ENCODE measurements at places on chromosomes 12 and 14.

- no peak for DNase-seq
Measured at GRCh38 chr12:119060847-119061796, 79.8 kb downstream of the SRRM4 start.

DNA sequence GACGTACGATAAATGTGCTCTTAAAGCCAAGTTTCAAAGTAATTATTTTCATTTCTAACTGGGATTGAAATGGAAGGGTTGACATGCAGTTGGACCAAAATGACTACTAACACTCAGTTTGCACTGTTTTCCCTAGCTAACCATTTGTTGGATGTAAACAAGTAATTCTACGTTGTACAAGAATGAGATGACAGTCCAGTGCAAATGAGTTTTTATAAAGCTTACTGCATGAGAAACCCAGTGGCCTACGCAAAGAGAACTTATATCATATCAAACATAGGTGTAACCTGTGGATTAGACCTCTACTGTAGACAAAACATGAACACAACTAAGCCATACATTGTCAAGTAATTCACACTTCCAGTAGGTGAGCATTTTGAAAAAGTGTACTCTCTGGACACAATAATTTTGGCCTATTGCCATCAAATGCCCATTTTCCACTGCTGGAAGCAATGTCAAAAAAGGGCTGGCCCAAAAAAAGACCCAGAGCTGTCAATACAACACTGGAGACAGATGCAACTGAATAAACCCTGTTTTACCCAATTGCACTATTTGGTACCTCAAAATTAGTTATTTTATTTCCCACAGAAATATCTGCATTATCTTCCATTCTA is 12.8 kb downstream of the SLC38A2 start:
- DNase-seq: no peak

DNA sequence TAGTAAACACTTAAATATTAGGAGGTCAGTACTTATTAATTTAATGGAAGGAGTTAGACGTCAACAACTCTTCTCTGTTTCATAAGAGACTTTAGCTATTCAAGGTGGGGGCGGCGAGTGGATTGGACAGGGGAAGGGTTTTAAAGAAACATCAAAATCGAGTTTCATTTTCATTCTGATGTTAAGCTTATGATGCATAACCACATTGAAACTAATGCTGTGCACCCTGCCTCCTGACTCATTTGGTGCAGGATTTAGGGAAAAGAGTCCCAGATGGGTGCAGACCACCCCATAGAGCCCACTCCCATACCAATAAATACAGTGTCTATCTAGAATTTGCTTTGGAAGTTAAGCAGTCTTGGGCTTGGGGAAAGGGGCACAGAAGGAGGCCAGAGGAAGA is 7.4 kb downstream of the ZBTB39 start:
- DNase-seq: no peak

DNA sequence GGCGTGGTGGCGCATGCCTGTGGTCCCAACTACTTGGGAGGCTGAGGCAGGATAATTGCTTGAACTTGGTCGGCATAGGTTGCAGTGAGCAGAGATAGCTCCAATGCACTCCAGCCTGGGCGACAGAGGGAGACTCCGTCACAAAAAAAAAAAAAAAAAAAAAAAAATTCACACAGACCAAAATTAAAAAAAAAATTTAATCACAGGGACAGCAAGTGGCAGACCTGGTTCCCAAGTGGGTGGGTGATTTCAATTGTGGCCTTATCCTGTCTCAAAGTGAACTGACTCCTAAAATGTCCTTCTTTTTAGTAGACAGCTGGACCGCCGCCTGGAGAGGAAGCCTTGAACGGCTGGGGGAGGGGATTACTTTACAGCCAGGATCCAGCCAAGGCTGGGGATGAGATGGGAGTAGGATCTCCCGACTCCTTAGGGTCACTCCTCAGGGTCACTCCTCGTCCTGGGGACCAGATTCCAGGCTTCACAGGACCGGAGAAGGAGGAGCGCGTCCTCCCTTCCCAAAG is 1.5 kb upstream of the KCNH3 start:
- DNase-seq: no peak

DNA sequence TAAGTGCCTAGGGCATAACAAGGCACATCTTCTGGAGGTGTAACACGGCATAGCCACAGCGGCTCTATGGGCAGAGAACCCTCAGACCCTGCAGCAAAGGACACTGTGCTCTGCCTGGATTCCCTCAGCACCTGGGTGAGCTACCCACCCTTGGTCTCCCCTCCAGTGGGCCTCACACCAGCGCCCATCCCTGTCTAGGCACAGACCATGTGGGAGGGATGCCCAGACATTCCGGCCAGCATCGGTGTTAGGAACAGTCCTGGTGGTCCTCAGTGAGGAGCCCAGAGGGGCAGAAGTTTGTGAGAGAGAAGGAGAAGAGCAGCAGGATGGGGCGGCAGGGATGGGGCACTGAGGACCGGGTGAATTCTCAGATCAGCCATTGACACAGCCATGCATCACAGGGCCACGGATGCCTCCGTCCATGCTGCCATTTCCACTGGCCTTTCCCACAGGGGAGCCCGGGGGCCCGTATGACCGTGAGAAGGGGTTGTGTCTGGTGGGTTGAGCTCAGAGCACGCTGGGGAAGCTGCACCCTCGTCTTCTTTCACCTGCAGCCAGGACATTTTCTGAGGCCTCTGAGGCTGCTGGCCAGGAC is 282.7 kb upstream of the SFSWAP start:
- no peak for DNase-seq

GRCh38 chr14:93967637-93968250 is 8.6 kb downstream of the ASB2 start:
- DNase-seq: no peak

- DNase-seq: no peak
Measured at GRCh38 chr14:105144666-105145380, 23.8 kb downstream of the JAG2 start.

DNA sequence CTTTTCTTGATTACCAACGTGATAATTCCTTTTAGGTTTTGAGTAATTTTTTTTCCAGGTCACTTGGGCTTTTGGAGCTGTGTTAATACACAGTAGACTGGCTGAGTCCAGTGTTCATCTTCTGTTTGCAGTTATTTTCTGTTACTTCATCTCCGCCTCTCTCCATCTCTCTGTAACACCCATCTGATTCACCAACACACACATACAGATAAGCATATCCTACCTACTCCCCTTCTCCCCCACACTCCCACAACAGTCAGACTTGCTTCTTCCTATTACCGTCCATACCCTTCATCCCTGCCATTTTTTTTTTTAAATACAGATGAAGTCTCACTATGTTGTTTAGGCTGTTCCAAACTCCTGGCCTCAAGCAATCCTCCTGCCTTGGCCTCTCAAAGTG is 72.7 kb upstream of the MANSC4 start:
- no peak for DNase-seq

DNA sequence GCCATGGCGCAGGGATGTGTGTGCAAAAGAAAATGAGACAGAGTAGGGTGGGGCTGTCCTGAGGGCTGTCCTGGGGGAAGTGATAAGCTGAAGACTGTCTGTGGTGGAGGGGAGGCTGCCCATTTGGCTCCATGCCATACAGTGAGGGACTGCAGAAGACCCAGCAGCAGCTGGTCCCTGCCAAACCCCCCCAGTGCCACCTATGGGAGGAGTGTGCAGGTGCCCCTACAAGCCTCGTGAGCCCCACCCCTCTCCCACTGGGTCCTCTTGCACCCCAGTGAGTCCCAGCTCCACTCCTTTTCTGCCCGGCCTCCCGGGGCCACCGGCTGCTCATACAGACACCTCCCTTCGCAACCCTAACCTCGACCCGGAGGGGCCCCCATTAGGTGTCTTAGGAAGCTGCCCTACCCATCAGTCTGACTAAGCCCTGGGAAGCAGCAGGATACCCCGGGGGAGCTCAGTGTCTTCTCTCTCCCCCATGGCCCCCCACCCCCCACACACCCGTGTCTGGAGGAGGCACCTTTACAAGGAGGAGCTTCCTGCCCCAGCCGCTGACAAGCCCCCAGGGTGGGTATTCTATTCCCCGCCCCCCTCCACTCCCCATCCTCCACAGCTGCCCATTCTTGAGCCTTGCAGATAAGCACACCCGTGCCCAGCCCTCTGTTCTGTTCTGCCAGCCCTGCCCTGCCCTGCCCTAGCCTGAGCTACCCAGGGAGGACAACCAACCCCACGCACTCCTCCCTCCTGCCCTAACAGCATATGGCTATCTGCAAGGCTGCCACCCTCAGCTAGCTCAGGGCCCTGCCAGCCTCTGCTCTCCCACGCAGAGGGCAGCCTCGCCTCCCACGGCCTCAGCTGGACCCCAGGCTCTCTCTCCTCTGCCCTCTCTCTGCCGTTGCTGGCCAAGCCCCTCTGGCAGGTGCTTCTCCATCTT is 41.9 kb downstream of the SLC6A12 start:
- no peak for DNase-seq

GRCh38 chr12:71010143-71010479 is 89.6 kb upstream of the PTPRR start:
- no peak for DNase-seq

DNA sequence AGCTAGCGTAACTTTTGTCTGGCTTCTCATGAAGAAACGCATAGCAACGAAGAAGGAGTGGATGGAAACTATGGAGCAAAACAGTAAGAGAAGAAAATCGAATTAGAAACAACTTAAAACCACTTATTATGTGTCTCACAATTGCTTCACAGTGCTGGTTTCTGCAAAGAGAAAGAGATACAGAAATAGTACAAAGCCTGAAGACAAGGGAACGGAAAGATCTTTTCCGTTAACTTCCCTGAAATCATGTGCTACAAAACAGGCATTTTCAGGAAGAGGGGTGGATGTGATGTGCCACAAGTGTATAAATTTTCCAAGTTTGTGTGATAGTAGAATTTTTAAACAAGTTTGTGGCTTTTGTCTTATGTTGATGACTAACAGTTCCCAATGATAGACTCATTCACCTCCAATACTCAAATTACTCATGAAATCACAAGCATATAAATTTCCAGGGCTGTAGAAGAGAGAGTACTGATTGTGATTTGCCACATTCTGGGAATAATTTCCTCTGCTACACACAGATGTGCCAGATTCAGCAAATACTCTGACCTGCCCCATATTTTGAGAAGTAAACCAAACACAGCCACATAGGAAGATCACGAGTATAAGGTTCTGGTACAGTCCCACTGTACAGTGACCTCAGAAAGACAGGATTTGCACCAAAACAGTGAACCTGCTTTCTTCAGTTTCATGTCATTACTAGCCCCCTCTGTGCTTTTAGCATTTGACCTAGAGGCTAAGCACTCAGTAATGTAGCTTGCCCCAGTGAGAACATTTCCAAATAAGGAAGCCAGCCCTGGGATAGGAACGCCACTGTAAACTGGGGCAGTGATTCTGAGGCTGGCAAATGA is 41.4 kb upstream of the PPFIA2 start:
- no peak for DNase-seq

GRCh38 chr14:20904393-20905029 is 13.3 kb downstream of the RNASE3 start:
- DNase-seq: no peak

DNA sequence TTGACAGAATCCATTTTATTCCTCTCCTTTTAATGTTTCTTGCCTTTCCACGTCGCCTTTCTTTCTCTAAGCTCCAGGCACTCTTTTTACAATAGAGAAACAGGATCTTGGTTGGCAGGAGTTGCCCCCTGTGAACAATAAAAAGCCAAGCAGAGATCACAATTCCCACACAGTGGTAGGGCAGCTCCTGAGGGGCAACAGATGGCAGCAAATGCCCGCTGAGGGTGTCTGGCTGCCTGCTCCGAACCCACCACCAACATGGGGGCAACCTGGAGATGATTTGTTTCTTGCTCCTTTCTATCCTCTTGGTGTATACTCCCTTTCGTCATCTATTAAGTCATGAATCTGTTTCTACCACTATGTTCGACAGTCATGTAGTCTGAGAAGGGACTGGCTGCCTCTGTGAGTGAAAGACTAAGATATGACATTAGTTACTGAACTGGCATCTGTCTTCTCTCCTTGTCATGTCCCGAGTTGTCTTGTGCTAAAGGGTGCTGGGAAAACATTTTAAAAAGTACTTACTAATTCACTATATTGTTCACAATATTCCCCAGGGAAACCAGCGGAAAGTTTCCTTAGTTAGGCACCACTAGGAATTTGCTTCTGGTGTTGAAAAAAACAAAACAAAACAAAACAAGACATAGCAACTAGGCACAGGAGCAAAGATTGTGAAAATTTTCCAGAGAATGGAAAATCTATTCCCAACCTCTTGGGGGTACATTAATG is 170.1 kb downstream of the STXBP6 start:
- no peak for DNase-seq

DNA sequence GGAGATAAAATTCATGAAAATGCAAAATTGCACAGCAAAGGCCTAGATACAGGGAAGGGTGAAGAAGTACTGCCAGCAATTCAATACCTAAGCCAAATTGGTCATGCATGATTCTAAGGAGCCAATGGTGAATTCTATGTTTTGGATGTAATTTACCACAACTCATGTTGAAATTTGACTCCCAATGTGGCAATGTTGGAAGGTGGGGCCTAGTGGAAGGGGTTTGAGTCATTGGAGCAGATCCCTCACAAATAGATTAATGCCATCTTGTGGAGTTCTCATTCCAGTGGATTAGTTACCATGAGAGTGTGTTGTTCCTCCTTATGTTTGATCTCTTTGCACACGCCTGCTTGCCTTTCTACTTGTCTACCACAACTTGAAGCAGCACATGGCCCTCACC is 194.0 kb upstream of the ALG10 start:
- DNase-seq: no peak

GRCh38 chr14:78902010-78902623 is 731.9 kb downstream of the NRXN3 start:
- DNase-seq: no peak

DNA sequence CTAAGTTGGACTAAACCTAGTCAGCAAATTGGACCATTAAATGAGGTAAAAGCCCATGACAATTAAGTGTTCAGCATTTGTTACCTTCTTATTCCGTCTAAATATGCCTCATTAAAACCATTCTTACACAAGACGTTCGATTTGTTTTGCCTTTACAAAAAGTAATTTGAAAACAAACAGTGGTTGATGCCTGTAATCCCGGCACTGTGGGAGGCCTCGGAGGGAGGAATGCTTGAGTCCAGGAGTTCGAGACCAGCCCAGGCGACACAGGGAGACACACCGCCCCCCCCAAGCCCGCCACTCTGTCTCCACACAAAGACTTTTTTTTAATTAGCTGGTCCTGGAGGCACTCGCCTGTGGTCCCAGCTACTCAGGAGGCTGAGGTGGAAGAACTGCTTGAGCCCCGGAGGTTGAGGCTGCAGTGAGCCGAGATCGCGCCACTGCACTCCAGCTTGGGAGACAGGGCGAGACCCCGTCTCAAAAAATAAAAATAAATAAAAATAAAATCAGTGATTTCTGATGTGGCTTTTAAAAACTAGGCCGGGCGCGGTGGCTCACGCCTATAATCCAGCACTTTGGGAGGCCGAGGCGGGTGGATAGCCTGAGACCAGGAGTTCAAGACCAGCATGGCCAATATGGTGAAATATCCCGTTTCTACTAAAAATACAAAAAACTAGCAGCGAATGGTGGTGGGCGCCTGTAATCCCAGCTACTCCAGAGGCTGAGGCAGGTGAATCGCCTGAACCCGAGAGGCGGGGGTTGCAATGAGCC is 856 bp upstream of the EIF4B start:
- DNase-seq: no peak

GRCh38 chr14:98623788-98624415 is 648.1 kb downstream of the BCL11B start:
- no peak for DNase-seq

Measured in SW 1271 (cell line).